ENCODE measurements at places on chromosomes 12 and 14.

DNA sequence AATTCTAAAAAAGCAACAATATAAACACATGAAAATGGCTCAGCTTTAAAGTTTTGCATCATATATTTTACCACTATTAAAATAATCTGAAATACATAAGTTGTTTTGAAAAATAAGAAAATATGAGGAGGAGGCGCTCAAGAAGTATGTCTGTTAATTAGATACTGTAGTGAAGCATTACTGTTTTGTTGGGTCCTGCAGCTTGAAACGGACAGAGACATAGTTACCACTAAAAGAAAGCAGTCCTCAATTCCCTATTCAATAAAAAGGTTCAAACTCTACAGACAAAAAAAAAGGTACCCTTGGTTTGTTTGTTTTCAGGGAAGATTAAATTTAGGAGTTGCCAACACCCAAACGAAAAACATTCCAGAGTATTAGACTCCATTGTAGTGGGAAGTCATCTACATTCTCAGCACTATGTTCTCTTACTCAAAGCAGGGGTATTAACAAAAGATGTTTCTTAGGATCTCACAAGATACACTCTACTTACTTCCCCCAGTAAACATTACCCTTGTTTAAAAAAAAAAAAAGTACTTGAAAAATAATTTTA is 3.0 kb downstream of the PAWR start:
- DNase-seq, result no peak

DNA sequence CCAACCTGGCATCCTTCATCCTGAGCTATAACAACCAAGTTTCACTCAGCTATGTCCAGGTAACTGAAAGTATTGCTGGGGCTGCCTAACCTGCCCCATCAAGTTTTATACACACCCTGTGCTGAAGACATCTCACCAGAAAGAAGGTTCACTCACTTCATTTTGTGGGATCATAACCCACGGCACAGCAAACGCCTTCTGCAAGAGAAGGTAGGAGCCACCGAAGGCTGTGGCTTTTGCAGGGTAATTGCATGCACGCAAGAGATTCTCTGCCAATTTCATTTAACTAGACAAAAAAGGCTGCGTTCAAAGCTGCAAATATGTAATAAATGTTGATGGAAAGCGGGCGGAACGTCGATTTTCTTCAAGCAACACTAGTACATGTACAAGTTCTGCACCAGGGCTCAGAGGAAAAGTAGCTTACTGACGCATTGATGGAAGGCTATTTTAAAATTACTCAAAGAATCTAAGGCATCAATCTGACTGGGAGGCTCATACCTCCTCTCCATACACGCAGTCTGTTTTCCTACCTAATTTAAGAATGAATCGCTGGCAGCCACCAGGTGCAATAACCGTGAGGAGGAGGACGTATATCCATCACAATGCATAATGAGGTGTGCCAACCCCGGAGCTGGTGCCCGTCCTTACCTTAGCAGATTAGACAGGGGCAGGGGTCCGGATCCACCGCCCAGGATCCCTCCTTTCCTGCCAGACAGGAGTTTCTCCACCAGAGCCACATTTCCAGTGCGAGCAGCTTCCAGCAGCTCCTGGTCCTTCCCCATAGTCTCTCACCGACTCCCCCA is 1.1 kb downstream of the ANKS1B start:
- no peak for DNase-seq

GRCh38 chr14:21026988-21027315 is 2.1 kb upstream of the NDRG2 start:
- DNase-seq, result no peak

DNA sequence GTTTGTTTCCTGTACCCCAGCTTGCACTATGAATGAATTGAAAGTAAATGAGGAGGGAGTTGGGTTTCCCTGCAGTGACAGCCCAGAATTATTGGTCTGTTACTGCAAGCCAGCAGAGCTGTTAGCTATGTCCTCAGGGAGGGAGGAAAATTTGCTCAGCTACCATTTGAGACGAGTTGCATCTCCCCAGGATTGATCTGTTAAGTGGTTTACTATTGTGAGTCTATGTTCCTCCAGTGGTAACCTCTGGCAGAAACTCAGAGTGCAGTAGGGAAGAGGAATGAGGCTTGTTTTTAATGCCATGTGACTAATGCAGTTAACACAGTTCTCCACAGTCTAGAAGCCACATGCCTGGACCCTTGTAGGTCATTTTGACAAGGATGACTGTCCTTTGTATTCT is 173.9 kb downstream of the SLC15A4 start:
- no peak for DNase-seq

GRCh38 chr12:11741434-11742092 is 92.1 kb downstream of the ETV6 start:
- DNase-seq, result no peak

- DNase-seq, result peak; percentile 74
Measured at GRCh38 chr12:442235-442884, 17.4 kb upstream of the B4GALNT3 start.

GRCh38 chr12:30997685-30998440 is 71.3 kb downstream of the TSPAN11 start:
- no peak for DNase-seq

DNA sequence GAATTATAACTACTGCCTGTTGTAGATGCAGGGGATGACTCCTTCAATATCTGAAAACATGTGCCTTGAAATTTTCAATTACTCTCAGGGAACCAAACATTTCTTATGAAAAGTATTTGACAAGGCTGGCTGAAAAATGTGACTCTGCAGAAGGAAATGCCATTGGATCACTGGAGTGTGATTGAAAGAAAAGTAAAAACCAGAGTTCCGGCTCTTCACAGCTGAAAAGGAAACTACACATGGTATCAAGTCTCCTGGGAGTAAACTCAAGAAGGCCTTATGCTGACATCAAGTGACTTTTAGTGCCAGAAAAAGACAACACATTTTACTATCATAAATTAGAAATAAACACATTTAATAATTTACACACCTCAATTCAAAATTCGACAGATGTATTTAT is 693.0 kb downstream of the LRFN5 start:
- peak; percentile 97 for DNase-seq

DNA sequence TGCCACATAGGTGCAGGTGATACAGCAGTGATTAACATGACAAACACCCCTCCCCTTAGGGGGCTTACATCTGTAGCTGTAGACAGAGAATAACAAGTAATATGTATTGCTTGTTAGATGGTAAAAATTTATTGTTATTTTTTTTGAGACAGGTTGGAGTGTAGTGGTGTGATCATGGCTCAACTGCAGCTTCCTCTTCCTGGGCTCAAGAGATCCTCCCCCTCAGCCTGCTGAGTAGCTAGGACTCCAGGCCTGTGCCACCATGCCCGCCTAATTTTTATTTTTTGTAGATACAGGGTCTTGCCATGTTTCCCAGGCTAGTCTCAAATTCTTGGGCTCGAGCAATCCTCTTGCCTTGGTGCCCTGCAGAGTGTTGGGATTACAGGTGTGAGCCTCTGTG is 19.8 kb downstream of the DIP2B start:
- no peak for DNase-seq

- no peak for DNase-seq
Measured at GRCh38 chr12:97061171-97061570, 154.1 kb downstream of the NEDD1 start.

GRCh38 chr12:82760423-82760822 is 73.7 kb downstream of the TMTC2 start:
- DNase-seq, result no peak

GRCh38 chr12:116861320-116861719 is 19.9 kb downstream of the HRK start:
- DNase-seq, result peak; percentile 59

DNA sequence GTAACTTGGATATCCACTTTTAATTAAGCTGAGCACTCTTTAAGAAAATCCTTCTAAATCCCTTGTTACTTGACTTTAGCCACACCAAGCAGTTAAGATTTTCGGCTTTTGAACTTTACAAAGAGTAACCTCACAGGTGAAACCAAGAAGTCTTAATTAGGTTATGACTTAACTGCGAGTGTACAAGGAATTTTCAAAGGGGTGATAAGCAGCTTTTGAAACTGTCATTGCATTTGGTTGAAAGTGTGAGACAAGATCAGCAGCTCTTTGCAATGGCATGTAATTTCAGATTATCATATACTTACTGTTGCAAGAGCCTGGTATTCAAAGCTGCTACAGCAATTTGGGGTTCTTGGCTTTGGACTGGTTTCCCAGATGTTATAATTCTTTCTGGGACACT is 137.5 kb downstream of the TMEM117 start:
- no peak for DNase-seq

- no peak for DNase-seq
Measured at GRCh38 chr14:96648506-96649326, 146.5 kb downstream of the PAPOLA start.

- peak; percentile 80 for DNase-seq
Measured at GRCh38 chr14:62743560-62743959, 301.7 kb downstream of the KCNH5 start.

- no peak for DNase-seq
Measured at GRCh38 chr12:13210236-13211190, 14.0 kb downstream of the EMP1 start.

GRCh38 chr12:13209436-13210235 is 13.1 kb downstream of the EMP1 start:
- no peak for DNase-seq

- DNase-seq, result no peak
Measured at GRCh38 chr12:554001-554285, 94.2 kb downstream of the B4GALNT3 start.

- no peak for DNase-seq
Measured at GRCh38 chr12:119014368-119014767, 33.0 kb downstream of the SRRM4 start.

GRCh38 chr12:108815369-108815768 is 42.0 kb downstream of the SSH1 start:
- DNase-seq, result no peak

Measured in A673 (cell line).